ENCODE measurements at places on chromosomes 5 and 9.

GRCh38 chr5:178240341-178240741, 7.7 kb upstream of the PHYKPL start:
- DNase-seq, result no peak

GRCh38 chr5:56409331-56410190, 176.4 kb upstream of the ANKRD55 start:
- no peak for DNase-seq

GRCh38 chr5:77924081-77924480, 147.9 kb upstream of the TBCA start:
- no peak for DNase-seq

GRCh38 chr9:130227833-130228232, 37.7 kb upstream of the HMCN2 start:
- DNase-seq, result no peak

DNA sequence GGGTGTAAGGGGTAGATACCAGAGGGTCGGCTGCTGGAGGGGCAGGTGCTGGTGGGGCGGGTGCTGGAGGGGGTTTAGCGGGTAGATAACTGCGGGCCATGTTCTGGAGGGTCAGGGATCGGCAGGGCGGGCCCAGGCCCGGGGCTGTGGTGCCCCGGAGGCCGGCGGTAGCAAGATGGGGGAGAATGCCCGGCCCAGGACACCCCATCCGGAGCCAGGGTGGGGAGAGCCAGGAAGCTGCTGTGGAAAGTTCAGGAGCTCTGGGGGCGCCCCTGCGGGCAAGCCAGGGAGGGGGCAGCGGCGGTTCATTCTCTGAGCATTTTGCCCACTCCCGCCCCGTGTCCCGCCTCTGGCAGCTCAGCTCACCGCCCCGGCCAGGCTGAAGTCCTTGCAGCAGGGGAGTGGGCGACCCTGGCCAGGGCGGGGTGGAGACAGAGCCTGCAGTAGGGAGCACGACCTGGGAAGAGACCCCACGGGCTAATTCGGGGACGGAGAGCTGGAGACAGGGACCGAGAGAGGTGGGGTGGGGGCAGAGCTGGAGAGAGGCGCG, 538 bp downstream of the PRRT1B start:
- no peak for DNase-seq

DNA sequence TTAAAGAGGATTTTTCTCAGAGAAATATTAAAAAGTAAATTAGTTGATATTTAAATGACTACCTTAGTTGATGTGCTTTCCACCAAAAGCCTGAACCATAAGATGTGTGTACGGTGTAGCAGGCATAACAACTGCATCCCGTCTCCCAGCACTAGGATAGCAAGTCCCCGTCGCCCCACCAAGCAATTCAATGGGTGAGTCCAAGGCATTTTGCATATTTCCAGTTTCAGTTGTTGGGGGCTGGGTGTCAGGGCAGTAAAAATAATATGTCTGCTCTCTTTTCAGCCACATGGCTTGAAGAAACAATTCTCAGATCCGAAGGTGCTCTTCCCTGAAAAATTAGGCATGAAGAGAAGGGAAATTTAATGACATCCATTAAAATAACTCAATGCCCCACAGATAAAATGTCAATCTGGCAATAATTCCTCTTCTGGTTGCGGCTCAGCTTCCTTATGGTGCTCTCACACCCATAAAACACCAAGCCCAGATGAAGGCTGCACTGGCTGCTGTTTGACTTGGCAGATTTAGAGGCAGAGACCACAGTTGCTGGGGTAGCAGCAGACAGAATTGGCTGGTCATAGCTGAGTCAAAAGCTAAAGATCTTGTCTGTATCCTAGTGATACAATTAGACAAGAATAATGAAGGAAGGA, 124.4 kb upstream of the ADCY2 start:
- no peak for DNase-seq

DNA sequence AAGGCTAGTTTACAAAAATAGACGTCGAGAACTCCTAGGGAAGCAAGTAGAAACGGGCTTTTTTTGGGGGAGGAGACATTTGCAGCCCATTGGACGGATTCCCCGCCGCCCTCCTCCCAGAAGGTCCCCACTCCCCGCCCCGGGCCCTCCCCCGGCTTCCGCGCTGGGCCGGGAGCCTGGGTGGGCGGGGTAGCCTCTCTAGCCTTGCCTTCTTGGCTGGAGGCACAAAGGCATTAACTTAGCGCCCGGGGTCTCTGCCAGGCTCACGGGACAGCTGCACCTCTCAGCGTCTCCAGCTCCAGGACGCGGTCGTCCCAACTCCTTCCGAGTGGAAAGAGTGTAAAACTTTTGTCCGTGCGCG, at the start of gene DMRTA1:
DMRTA1 (plus strand) TSS at position 236 of the 361 bp plus-strand sequence. CDS start 242 bp downstream, outside the sequence.
- peak; percentile 25 for DNase-seq

GRCh38 chr5:15610216-15610615, 110.2 kb downstream of the FBXL7 start:
- DNase-seq, result no peak

DNA sequence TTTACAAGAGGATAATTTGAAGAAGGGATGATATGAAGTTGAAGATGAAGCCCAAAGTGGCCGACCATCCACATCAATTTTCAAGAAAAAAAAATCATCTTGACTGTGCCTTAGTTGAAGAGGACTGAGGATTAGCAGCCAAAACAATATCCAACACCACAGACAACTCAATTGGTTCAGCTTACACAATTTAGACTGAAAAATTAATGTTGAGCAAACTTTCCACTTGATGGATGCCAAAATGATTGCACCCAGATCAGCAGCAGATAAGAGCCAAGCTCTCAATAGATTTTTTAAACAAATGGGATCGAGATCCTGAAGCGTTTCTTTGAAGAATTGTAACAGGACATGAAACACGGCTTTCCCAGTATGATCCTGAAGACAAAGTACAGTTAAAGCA, 163.2 kb downstream of the GADD45G start:
- DNase-seq, result no peak

GRCh38 chr5:40308867-40309266, 370.8 kb upstream of the PTGER4 start:
- DNase-seq, result no peak

GRCh38 chr5:19241690-19242089, 746.3 kb downstream of the CDH18 start:
- no peak for DNase-seq

- DNase-seq, result no peak
Measured at GRCh38 chr9:37266630-37267029, 146.3 kb downstream of the ZCCHC7 start.

GRCh38 chr5:154165886-154166285, 24.6 kb upstream of the GALNT10 start:
- DNase-seq, result no peak

GRCh38 chr5:389891-390622, 52.9 kb upstream of the EXOC3 start:
- no peak for DNase-seq

DNA sequence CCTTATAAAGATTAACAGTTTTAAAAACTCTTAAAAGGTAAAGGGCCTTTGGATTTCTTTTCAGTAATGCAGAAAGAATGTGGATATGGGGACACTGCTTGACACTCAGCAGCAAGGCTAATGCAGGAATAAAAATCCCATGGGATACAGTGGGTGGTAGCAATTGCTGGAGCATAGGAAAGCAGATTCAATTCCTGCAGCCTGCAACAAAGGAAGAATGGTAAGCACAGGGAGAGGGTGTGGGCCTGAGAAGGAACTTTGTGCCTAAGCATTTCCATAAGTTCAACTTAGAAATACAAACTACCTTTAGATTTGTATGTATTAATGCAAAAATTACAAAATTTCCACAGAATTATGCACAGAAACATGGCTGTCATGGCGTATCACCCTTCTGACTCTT, 65.8 kb upstream of the CDK5RAP2 start:
- DNase-seq, result no peak

DNA sequence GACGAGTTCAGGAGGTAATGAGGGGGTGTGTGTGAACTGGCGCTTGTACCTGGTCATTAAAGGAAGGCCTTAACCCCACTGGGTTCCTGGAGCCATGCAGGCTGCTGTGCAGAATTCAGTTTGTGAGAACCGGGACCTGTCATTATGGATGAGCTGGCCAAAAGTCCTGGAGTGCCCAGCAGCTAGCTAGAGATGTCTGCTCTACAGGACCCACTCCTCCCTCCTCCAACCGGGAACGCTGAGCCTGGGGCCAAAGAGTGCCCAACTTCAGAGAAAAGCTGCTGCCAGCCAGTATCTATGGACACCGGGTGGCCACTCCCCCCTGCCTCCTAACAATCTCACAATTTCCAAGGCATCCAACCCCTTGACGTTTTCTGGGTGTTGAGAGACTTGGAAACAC, 1.2 kb downstream of the ENTREP1 start:
- no peak for DNase-seq

- no peak for DNase-seq
Measured at GRCh38 chr5:89260254-89260653, 377.3 kb upstream of the MEF2C start.

DNA sequence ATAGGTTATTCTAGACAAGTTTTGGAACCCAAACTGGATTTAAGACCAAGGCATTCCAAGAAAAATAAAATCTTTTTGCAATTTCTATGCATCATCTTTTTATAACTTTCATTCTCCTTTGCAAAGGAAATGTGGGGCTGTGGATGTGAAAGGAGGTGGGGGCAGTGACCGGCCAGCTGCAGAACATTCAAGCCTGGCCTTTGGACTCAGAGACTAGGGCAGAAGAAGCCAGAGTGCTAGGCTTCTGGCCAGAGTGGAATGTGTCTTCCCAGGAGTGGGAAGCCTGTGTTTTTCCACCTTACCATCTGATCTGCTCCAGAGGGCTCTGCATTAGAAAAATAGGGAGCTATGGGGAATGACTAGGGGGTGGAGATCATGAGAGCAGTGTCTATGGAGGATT, 148.5 kb downstream of the C9orf152 start:
- no peak for DNase-seq

GRCh38 chr5:141260458-141261237, 15.5 kb downstream of the PCDHB15 start:
- DNase-seq, result no peak

- no peak for DNase-seq
Measured at GRCh38 chr5:28576022-28576421, 1537.6 kb upstream of the CDH9 start.

DNA sequence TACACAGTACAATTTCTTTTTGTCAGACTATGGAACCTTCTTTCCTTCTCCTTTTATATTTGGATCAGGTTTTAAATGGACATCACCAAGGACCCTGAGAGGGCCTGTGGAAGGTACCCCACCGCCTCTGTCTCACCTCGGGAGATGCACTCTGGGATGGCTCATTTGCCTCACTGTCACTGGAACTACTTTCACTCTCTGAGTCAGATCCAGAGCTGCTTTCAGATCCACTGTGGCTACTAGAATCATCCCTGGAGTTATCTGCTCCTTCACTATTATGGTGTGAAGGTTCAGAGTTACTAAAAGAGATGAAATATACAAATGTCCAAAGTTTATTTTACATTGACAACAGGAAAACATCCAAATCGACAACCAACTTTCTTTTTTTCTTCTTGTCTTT, 24.6 kb downstream of the LEAP2 start:
- DNase-seq, result no peak

DNA sequence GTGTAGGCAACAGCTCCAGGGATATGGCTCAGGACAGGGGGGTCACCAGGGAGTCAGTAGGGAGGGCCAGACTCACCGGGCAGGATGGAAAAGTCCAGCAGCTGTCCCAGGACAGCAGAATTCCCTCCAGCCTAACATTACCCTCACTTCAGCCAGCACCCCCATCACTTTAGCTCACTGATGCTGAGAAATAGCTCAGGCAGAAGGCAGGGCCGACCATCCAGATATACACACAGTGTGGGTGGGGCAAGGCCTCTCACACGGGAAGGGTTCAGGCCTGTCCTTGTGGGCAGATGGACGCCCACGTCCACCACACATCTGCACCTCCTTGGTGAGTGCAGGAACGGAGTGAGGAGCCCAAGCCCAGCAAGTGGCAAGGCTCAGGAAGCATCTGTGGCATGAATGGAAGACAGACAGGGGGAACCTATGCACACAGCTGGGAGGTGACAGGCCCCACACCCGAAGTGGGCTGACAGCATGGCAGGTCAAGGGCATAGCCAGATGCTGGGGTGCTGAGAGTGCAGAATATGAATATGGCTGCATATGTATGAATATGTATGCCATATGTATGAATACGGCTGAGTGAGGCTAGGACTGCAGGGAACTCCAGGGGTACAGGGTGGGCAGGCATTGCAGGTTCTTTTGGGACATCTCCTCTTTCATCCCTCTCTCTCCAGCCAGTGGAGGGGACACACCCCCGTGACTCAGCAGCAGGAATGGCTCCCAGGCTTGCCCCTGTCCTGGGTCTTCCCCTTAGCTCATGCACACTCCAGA, 17.0 kb downstream of the BICD2 start:
- DNase-seq, result no peak

DNA sequence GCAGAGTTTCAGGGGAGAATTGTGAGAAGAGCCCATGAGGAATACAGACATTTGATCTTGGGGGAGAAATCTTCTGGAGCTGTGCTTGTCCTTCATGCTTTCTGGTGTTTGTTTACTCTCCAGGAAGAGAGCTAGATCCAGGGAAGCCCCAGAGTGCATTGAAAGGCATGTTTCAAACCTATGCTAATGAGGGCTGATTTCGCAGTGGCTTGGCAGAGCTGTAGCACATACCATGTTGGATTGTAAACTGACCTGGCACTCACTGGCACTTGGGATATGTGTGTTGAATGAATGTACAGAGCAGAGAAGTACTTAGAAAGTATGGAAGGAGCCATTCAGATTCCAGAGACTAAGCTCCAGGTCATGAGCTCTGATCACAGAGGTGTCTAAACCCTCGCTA, 30.9 kb downstream of the TNFSF8 start:
- DNase-seq, result no peak

DNA sequence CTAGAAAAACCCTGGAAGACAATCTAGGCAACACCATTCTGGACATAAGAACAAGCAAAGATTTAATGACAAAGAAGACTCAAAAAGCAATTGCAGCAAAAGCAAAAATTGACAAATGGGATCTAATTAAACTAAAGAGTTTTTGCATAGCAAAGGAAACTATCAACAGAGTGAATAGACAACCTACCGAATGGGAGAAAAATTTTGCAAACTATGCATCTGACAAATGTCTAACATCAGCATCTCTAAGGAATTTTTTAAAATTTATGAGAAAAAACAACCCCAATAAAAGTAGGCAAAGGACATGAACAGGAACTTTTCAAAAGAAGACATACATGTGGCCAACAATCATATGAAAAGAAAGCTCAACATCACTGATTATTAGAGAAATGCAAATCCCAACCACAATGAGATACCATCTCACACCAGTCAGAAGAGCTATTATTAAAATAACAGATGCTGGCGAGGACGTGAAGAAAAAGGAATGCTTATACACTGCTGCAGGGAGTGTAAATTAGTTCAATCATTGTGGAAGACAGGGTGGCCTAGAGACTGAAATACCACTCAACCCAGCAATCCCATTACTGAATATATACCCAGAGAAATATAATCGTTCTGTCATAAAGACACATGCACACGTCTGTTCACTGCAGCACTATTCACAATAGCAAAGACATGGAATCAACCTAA, 3.8 kb downstream of the MOCS2 start:
- DNase-seq, result no peak

- DNase-seq, result no peak
Measured at GRCh38 chr9:19924080-19924479, 135.2 kb upstream of the SLC24A2 start.

- DNase-seq, result no peak
Measured at GRCh38 chr9:110847671-110848070, 179.1 kb downstream of the MUSK start.

GRCh38 chr9:124574534-124575375, 67.6 kb upstream of the NR5A1 start:
- no peak for DNase-seq

GRCh38 chr9:80359941-80360881, 788.4 kb downstream of the TLE4 start:
- DNase-seq, result no peak

- DNase-seq, result no peak
Measured at GRCh38 chr5:24823625-24824024, 178.8 kb upstream of the CDH10 start.
